ENCODE measurements at places on chromosomes 4 and X. TPM values are rescaled to one million over a fixed set of nuclear protein-coding genes. Genes with fewer than 3 reads are reported as not detected.

TAF7L gene
- total RNA-seq: 0.20 TPM

HAND2 gene
- total RNA-seq: 1.1 TPM

OFD1 gene
- 24.5 TPM for total RNA-seq

RAB40AL gene
- 0.59 TPM for total RNA-seq

TCEAL6 gene
- total RNA-seq: not detected

NHSL2 gene
- total RNA-seq: 6.9 TPM
